Fibroblast of mammary gland (primary cell): ENCODE measurements at places on chromosomes 1 and 21.

GRCh38 chr1:81654147-81654546 lies 146.6 kb upstream of the ADGRL2 start:
- peak; percentile 23 for DNase-seq

GRCh38 chr1:18097206-18097605 lies 10.4 kb upstream of the IGSF21 start:
- DNase-seq: no peak

DNA sequence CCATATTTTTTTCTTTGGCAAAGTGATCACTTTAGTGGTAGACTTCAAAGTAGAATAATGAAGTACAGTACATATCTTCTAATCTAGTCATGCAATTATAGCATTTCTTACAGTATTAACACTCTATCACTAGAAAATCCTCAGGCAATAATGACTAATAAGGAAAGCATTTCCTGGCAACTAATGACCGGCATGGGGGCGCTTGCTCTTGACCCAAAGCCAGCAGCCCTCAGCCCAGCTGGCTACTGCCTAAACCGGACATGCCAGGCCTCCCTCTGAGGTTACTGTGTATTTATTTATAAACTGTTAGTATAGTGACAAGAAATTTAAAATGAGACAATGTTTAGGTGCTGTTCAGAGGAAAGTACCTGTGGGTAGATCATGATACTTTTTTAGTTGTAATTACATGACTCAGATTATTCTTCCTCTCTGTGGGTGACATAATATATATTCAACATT lies 633.8 kb downstream of the PTPRC start:
- DNase-seq: peak; percentile 80

- DNase-seq: no peak
These were observed 44.1 kb downstream of the POFUT2 start for GRCh38 chr21:45243603-45244002.

GRCh38 chr1:193944454-193944853 lies 758.0 kb upstream of the B3GALT2 start:
- DNase-seq: no peak

- DNase-seq: no peak
These were observed 812 bp upstream of the ARF1 start for GRCh38 chr1:228081578-228082213.

DNA sequence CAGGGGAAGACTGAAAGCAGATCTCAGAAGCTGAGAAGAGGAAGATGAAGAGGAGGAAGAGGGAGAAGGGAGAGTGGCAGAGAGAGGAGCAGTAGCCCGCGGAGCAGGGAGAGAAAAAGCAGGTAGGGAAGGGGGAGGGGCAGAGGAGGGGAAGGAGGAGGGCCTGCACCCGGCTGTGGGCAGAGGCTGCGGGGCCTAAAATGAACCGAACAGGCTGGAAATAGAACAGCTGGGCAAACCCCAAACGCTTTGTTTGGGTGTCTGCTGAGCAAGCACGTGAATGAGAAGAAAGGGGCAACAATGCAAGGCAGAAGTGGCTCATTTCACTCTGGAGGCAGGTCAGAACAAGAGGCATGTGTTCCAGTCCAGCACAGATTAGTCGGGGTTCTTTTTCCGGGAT lies 33.5 kb downstream of the KCNC4 start:
- DNase-seq: no peak

- no peak for DNase-seq
These were observed 58.7 kb upstream of the ACTRT2 start for GRCh38 chr1:2962541-2962940.

GRCh38 chr1:186155594-186155993 lies 219.5 kb downstream of the TPR start:
- peak; percentile 89 for DNase-seq

GRCh38 chr1:20446796-20447195 lies 39.2 kb downstream of the CAMK2N1 start:
- peak; percentile 78 for DNase-seq

DNA sequence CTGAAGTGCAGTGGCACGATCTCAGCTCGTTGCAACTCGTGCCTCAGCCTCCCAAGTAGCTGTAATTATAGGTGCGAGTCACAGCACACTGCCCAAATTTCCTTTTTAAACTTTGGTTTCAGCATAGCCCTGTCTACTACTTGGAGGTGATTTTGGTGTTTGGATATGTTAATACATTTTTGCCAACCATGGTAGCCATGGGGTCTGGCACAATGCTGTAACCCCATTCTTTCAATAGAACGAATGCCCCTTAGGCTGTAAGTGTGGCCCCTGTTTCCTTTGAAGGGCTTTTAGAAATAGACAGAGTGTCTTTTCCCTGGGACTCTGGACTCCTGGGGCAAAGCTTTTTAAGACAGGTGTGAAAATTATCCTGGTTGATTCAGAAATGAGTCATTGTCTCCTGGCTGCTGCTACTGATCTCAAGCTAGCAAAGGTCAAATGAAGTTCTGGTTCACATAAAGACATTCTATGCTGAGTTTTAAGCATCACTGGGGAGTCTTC lies 141.1 kb upstream of the RUNX1 start:
- DNase-seq: peak; percentile 82

GRCh38 chr1:173362543-173362942 lies 114.6 kb upstream of the PRDX6 start:
- no peak for DNase-seq

- DNase-seq: no peak
These were observed 73.0 kb downstream of the PTPRC start for GRCh38 chr1:198711837-198712236.

- no peak for DNase-seq
These were observed 259.9 kb downstream of the CTH start for GRCh38 chr1:70671006-70671405.

- no peak for DNase-seq
These were observed 223.7 kb upstream of the CSF3R start for GRCh38 chr1:36706416-36706815.

GRCh38 chr1:181175955-181176354 lies 87.5 kb downstream of the IER5 start:
- DNase-seq: no peak

DNA sequence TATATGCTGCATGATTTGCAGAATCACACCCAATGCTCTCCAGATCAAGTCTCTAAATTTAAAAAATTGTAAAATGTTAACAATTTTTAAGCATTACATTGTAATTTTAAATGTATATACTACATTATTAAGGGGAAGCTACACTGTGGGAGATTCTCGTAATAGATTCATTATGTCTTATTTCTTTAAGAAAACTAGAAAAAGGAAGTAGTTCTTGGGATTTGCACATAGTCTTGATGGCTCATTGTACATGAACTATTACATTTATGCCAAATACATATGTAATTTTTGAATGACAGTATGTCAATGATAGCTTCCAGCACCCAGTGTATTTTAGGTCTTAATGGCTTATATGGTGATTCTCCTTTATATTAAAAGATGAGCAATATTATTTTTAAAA lies 250.3 kb downstream of the PTPRC start:
- no peak for DNase-seq

GRCh38 chr1:109876617-109877316 lies 33.9 kb upstream of the CSF1 start:
- peak; percentile 56 for DNase-seq

DNA sequence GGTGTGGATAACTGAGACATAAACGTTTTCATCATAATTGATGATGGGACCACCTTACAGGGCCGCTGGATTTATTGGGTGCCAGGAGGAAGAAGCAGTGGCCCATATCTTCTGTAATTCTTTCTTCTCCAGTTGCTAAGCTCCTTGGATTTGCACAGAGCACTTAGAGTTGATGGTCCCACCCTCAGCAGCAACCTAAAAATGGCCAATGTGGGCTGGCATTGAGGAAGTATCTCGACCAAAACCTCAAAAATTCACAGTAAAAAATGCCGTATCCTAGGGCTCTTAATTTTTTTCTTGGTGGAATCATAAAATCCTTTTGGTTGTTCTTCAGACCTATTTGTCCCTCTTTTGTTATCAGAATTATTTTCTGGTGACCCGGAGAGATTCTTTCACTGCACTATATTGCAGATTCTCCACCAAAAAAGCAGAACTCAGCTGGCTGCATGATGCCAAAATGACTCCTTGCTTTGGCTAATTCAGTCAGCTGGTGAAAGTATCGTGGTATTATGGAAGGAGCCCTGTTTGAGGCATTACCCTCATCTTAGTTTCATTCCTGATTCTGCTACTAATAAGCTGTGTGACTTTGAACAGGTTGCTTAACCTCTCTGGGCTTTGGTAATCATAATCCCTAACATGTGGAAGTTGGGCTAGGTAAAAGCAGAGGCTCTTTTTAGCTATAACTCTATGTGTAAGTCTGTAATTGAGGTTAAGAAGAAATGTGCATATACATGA lies 27.6 kb downstream of the KIRREL1 start:
- peak; percentile 25 for DNase-seq

GRCh38 chr1:54137534-54138061 lies 15.2 kb downstream of the CDCP2 start:
- DNase-seq: peak; percentile 39

GRCh38 chr1:34701326-34702060 lies 53.4 kb upstream of the GJB5 start:
- DNase-seq: no peak

GRCh38 chr1:2631136-2632050 lies 1.4 kb downstream of the MMEL1 start:
- DNase-seq: no peak

DNA sequence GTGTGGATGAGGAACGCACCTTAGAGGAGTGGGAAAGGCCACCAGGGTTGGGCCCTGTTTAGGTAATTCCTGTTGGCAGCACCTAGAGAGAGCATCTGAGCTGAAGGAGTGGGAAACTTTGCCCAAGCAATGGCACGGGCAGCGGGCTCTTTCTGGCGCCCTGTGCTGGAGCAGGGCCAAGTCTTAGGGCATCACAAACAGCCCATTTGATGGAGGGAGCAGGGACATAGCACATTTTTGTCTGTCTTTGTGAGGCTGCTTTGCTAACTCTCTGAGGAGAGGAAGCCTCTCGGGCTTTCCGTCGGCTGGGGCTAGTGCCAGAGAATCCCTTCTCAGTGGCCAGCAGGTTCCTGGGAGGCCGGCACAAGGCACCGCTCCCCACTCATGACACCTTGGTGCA lies 22.5 kb upstream of the CNTN2 start:
- no peak for DNase-seq

GRCh38 chr1:199809311-199809710 lies 218.2 kb upstream of the NR5A2 start:
- no peak for DNase-seq

GRCh38 chr1:17772615-17773212 lies 17.6 kb downstream of the ACTL8 start:
- DNase-seq: no peak

- DNase-seq: no peak
These were observed 225.5 kb upstream of the SAMSN1 start for GRCh38 chr21:14771593-14771992.

DNA sequence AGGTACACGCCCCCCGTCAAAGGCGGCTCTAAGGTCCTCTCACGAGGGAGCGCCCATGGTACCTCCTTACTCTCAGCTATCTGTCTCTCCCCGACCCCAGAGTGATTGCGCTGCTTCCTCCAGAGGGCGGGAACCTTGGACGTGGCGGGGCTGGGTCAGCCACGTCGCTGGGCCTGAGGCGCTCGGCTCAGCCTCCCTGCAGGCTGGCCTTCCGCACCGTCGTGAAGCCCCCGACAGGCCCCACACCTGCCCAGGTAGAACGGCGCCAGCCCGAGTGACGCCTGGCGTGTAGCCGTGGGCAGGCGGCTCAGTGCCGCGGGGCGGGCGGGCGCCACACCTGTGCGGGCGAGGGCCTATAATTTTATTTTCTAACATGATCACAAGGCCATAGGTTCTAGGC lies 122.2 kb upstream of the BEND5 start:
- DNase-seq: no peak

GRCh38 chr1:24526940-24527542 lies 24.4 kb downstream of the RCAN3 start:
- DNase-seq: peak; percentile 28

DNA sequence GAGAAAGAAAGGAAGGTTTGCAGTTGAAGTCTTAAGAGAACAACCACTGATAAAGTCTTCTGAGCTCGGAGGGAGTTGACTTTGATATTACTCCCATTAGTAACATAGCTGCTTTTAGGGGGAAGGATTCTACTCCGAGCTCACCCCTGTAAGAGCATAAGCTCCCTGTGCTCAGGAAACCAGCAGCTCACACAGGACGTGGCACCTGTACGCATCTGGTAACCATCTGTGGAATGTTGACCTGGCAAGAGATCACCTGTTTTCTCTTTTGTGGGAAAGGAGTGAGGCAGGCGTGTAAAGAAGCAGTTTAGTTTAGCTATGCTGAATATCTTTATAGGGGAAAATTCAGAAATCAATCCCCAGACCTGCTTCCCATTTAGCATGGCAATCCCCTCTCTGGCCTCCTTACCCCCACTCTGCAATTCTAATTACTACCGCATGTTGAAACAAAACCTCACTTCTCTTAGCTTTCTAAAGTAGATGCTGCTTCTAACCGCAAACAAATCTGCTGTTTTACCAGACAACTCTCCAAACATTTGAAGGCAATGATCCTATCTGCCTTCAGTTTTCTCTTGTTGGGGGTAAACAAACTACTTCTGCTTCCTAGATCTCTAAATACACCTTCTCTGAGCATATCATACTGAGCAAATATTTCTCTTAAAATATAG lies 121.8 kb upstream of the KCNK1 start:
- DNase-seq: no peak

DNA sequence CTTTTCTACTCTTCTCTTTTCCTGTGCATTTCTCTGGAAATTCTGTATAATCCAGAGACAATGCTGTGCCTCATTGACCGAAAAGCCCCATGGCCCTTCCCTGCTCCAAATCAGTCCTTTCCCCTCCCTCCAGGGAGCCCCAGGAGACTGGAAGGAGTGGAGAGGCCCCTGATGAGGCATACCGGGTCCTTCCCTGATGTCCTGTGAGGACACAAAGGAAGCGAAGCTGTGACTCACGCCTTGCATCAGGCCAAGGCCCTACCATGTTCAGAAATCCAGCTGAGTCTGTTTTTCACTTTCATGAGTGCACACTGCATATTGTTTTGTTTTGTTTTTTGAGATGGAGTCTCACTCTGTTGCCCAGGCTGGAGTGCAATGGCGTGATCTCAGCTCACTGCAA lies 38.7 kb upstream of the BECN2 start:
- DNase-seq: peak; percentile 92

DNA sequence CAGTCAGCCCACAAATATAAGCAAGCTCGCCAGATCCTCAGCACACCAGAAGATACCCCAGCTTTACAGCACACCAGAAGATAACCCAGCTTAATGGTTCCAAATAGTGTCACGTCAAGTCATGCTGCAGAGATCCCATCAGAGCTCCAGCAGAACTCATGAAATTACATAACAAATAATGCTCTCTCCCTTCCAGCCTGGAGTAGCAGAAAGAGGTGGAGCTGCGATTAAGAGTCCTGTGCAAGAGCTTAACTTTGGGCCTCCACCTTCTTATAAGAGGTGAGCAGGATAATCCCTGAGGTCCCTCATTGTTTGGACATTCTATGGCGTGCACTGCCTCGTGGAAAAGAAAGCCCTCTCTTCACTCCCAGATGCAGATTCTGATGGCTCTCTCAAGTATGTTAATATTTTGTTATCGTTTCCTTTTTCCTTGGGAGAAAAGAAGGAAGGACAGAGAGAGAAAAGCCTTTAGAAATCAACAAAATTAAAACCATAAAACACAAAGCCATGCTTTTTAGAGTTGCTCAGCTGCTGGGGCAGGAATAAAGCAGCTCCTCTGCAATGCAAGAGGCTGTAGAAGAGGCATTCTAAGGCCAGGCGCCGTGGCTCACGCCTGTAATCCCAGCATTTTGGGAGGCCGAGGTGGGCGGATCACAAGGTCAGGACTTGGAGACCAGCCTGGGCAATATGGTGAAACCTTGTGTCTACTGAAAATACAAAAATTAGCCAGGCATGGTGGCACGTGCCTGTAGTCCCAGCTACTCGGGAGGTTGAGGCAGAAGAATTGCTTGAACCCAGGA lies 59.1 kb downstream of the GLUL start:
- DNase-seq: no peak
